NCI-H748 treated with DMSO at 0.1 percent for 48 hours (cell line): ENCODE measurements at places on chromosomes 5 and 9.

DNA sequence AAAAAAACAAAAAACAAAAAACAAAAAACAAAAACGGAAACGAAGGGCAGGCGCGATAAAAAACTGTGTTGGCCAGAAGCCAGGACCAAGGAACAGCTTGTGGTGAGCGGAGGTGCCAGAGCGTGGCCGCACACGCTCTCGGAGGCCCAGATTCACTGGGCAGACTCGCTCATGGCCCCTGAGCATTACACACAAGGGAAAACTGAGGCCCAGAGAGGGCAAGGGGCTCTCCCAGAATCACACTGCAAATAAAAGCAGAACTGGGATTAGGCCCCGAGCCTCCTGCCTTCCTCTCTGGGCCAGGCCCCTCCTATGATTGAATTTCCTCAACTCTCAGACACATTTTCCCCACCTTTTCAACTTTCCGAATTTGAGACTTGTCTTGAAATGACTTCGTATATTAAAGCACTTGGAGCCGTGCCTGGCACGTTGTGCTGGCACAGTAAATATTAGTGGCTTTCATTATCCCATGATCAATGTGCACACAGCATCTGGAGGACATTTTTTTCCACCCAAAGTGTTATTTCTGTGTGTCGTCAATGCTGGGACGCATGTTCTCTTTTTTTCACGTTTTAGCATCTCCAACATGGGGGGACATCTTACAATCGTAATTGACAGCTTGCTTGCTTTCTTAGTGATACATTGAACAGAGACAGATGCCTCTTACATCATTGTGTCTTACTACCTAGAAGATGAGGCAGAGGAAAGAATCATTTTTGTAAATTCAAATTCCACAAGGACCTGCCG lies 7.4 kb downstream of the FIBCD1 start:
- DNase-seq = no peak

GRCh38 chr5:143752165-143752850 lies 59.7 kb upstream of the HMHB1 start:
- no peak for DNase-seq

- DNase-seq = no peak
Measured at GRCh38 chr5:98200726-98201541, 572.5 kb upstream of the RGMB start.

- no peak for DNase-seq
Measured at GRCh38 chr5:154163327-154164248, 26.9 kb upstream of the GALNT10 start.

DNA sequence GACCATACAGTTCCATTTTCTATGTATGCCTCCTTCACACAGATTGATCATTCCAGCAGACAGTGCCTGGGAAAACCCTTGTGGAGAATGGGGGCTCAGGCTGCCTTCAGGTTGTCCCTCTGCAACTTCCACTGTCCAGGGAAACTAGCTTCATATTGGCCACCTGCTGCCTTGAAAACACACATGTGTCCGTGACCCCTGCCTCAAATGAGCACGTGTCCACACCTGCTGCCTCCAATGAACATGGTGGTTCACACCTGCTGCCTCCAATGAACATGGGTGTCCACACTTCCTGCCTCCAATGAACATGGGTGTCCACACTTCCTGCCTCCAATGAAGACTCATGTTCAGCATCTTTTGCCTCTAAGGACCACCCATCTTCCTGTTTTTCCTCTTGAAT lies 185.4 kb upstream of the ADCY2 start:
- no peak for DNase-seq

DNA sequence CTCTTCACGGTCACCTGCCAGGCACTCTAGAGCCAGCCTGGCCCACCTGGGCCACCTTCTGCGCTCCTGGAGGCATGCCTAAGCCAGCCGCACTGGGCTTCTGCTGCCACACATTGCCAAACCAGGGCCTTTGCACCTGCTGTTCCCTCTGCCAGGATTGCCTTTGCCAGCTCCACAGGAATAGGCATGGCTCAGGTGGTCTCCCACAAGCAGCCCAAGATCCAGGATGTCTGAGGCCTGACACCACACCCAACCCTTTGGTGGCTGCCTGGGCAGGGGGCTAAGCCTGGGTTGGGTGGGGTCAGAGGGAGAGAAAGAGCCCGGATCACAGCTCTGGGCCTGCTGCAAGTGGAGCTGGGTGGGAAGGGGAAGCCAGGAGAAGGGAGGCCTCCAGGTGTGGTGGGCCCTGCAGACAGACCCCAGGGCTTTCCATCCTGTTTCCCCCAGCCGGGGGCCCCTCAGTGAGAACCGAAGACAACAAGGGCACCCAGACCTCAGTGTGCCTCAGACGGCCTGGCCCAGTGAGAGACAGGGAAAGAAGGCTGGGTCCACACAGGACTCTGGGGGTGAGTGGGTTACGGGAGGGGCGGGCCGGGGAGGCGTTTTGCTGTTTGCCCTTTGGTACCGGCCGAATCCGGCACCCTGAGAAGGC lies 672 bp upstream of the SUSD3 start:
- DNase-seq = no peak

GRCh38 chr5:14580398-14581034 lies 1.1 kb upstream of the OTULINL start:
- DNase-seq = peak; percentile 91

DNA sequence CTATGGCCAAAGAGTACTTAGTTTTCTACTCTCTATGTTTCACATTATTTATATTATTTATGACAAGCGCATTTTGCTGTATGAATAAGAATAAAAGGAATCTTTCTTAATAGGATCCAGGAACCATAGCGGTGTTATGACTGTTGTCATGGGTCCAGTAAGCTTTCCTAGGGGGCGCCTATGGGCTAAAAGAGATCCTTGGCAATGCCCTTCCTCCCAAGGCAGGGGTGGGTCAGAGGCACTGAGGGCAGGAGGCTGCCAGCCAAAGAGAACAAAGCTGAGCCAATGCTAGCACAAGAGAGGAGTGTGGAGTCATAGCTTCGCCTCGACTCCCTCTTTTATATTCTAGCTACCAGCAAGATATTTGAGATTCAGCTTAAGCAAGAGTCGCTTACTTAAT lies 98.4 kb upstream of the GNAQ start:
- no peak for DNase-seq

- DNase-seq = no peak
Measured at GRCh38 chr5:61578858-61579503, 246.9 kb downstream of the ZSWIM6 start.

GRCh38 chr5:81884871-81885270 lies 87.0 kb upstream of the ATG10 start:
- no peak for DNase-seq

GRCh38 chr5:39631958-39632357 lies 207.2 kb upstream of the DAB2 start:
- DNase-seq = no peak

- no peak for DNase-seq
Measured at GRCh38 chr9:88420227-88420626, 32.0 kb downstream of the SPIN1 start.

DNA sequence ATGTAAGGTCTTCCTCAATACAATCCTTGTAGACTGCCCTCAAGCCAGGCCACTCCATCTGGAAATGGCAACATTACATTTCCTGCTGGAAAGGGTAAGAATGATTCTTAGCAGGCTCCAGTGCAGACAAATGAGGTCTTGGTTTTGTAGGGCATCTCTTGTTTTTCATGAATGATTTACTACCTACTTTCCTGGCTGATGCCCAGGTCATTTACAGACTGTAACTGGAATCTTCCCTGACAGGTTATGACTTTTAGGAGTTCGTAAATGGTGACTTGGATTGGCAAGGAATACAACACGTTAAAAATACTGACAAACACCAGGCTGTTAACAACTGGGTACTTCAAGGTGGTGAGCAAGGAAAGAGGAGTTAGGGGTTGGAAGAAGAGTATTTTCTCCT lies 510.5 kb upstream of the TNC start:
- DNase-seq = no peak

DNA sequence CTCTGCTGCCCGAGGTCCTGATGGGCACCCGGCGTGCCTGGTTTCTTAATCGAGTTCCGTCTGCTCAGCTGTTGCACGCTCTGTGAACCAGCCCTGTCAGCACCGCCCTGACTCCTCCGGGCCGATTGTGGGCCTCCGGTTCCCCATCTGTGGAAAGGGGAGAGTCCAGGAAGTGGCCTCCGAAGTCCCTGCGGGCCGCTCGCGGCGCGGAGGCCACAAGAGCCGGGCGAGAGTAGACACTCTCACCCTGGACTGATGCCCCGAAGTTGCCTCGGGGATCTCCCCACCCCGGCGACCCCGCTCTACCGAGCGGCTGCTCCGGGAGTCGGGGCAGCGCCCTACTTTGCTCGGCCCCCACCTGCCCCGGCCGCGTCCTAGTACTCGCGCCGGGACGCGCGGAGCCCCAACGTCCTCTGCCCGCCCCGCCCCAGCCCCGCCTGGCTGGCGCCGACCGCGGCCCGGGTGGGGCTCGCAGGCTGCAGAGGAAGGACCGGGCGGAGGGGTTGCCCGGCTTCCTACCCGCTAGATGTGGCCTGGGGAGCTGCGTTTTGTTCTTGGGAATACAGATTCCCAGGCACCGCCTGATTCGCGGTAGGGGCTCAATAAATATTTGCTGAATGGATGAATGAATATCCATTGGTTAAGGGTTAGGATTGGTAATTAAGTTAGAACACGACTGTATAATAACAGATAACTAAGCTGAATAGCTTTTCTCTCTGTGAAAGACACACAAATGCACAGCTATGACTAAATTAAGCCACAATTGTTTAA lies 935 bp upstream of the ZNF367 start:
- DNase-seq = peak; percentile 91

GRCh38 chr5:65961633-65962032 lies 35.3 kb downstream of the ERBIN start:
- no peak for DNase-seq
